NCI-H2081 (cell line): ENCODE measurements at places on chromosomes 2 and 18.

DNA sequence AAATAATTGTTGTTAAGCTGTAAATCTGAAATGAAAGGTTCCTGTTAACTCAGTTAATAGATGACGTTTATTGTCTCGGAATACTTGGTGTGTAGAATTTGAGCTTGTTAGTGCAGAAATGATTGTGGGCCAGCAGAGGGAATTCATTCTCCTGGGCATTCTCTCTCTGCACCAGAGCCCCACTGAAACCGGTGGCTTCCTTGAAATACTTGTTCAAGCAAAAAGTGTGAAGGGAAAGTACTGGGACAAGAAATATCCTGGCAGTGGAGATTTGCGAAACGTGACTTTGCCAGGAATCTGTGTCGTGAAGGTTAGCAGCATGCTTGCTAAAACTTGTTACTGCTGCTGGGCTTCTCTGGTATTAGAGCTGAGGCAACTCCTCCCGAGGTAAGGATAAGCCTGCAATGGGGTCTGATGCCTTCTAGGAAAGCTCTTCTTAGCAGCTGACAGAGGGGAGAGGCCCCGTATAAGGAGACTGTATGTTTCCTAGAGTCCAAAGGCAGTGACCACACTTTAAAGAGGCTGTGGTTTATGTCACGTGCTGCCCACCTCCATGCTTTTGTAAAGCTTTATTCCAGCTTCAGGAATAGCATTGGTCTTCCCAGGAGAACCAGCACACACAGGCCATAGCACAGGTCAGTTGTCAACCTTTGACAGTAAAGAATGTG lies 2.0 kb downstream of the ITGA6 start:
- DNase-seq = no peak

DNA sequence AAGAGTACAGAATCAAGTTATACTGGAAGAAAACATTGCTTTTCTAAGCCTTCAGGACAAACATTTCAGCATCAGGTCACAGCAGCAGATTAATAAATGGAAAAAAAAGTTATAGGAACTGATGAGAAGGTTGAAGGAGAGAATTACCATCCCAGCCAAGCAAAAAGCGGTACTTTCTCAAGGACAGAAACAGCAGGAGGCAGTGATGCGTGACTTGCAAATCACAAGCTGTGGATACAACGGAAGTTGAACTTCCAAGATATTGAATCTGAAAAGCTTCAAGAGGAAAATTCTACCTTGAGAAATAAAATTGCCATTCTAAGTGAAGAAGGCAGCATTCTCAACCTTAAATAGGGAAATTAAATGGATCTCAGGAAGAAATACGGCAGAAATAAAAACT lies 18.5 kb upstream of the SERPINB12 start:
- no peak for DNase-seq

GRCh38 chr2:121336528-121337294 lies 51.7 kb upstream of the TFCP2L1 start:
- no peak for DNase-seq

- DNase-seq = peak; percentile 72
These were observed 34.8 kb upstream of the NEUROD1 start for GRCh38 chr2:181715033-181715630.

DNA sequence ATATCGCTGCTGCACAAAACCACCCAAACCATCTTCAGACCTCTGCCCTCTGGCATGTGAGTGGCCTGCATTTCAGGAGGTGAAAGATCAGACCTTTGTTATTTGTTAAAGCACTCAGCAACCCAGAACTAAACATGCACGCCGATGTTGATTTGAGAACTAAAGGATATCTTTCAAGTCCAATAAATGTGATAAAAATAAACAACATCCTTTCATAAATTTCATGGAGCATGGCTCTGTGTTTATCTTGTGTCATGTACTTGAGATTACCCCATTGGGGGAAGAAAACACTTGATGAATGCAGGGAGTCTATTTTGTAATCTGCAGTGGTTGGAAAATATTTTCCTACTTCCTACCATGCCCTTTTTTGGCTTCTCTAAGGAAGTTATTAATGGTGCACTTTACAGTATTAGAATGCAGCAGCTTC lies 70.8 kb upstream of the GATA6 start:
- no peak for DNase-seq

GRCh38 chr2:171626949-171627348 lies 60.3 kb upstream of the DYNC1I2 start:
- DNase-seq = no peak

DNA sequence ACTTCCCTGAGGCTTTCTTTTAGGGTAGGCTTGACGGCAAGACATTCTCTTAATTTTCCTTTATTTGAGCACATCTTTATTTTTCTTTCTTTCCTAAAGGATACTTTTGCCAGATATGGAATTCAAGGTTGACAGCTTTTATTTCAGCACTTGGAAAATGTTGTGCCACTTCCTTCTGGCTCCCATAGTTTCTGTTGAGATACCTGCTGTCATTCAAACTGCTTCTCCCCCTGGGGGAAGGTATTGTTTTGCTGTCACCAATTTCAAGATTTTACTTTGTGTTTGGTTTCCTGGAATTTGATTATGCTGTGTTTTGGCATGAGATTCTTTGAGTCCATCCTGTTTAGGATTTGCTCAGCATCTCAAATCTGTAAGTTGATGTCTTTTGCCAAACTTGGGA lies 39.1 kb upstream of the TWIST2 start:
- no peak for DNase-seq

DNA sequence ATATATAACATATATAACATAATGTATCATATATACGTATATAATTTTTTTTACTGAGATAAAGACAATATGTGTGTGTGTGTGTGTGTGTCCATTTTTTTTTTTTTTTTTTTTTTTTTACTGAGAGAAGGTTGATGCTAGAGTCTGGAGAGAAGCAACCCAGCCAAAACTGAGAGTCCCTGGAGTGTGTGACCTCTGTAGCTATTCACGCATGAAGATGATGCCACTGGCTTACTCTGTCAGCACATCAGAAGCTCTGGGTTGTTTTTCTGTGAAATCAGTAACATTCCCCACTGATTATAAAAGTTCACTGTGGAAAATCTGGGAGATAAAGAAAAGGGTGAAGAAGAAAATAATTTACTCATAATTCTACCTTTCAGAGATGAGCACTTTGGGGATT lies 27.2 kb downstream of the CCDC195 start:
- DNase-seq = no peak

GRCh38 chr2:186687807-186688211 lies 6.1 kb upstream of the FAM171B start:
- DNase-seq = peak; percentile 56

DNA sequence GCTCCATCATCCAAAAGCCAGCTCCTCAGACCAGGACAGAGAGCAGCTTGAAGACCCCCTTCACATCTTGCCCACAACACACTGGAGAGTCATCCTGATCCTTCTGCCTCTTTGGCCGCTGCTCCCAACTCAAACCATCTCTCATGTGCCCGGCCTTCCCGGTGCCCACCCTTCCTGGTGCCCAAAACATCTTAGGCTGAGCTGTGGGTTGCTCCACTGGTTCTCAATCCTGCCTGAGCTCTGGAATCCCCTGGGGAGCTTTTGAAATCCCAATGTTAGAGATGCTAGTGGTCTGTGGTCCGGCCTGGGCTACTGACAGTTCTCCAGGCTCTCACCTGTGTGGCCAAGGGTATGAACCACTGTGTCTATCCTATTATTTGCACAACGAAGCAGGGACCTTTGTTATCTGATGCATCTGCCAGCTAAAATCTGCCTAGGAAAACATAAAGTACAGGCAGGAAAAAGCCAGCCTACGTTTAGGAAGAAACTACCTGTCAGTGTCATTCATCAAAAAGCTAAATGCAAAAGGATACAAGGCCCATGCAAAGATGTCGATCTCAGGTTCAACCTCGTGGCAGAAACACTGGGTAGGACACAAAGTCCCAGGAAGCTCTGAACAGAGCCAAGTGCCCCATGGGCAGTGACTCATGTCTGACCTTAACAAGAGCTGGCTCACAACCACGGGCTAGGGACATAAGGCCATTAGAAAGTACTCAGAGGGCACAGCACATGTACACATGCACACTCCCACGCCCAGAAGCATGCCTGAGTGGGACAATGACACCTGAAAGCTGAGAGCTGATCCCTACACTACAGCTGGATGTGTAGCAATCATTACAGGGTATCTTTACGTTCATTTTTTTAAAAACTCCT lies 30.8 kb downstream of the TBC1D8 start:
- DNase-seq = no peak

DNA sequence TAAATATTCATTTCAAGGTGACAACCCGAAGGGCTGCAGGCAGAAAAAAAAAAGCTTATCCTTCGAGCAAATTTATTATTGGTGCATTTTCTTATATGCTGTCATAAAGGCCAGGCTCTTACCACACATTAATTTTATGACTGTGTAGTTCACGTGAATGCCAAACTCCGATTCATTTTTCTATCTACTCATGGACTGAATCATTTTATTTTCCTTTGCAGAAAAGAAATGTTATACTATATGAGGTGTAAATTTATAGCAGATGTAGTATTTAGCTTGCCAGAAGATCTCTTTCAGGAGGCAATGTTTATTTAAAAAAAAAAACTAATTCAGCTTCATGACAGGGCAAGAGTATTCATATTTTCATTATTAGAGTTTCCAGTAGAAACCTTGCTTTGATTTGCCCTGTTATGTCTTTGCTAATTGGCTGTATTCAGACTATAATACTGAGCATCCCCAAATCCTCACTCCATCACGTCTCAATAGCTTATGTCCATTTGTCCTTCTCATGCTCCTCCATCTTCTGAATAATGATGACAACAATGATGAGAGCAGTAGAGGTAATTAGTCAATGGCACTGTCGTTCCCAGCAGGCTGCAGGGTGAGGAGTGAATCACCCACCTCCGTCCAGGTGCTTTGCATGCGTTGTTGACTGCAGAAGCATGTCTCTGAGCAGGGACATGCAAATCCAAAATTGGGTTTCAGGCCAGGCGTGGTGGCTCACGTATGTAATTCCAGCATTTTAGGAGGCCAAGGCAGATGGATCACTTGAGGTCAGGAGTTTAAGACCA lies 101.1 kb upstream of the RAB12 start:
- no peak for DNase-seq

- DNase-seq = no peak
These were observed 33.2 kb downstream of the COL6A3 start for GRCh38 chr2:237380768-237381167.
